ENCODE measurements at places on chromosomes 5 and 9. TPM values are rescaled to one million over a fixed set of nuclear protein-coding genes. Genes with fewer than 3 reads are reported as not detected.

Gene RLN2
- total RNA-seq, result 4.7 TPM

Gene HK3
- total RNA-seq, result not detected

Gene TAL2
- total RNA-seq, result 0.65 TPM

Gene IFNA8
- total RNA-seq, result not detected

Gene DAP
- 44.4 TPM for total RNA-seq

Gene LARP1
- total RNA-seq, result 409 TPM

Gene BHMT
- total RNA-seq, result 1.6 TPM

Gene PRRT1B
- 1.1 TPM for total RNA-seq

Gene TNFAIP8
- 17.8 TPM for total RNA-seq

Gene GRIA1
- 1.1 TPM for total RNA-seq

Gene RASGEF1C
- 0.61 TPM for total RNA-seq

Gene PCDHGB1
- 3.9 TPM for total RNA-seq

Gene DMRT2
- 0.93 TPM for total RNA-seq

Gene ZNF658
- 5.4 TPM for total RNA-seq

Gene APBA1
- total RNA-seq, result 1.1 TPM

Gene DBN1
- 325 TPM for total RNA-seq

Gene LSM11
- total RNA-seq, result 3.9 TPM

Gene FGF18
- total RNA-seq, result 0.63 TPM

Gene TSSK1B
- not detected for total RNA-seq

Gene DTWD2
- total RNA-seq, result 17.1 TPM

Gene AMBP
- 3.0 TPM for total RNA-seq

Gene IRX2
- total RNA-seq, result 47.5 TPM

Gene RNF130
- 65.1 TPM for total RNA-seq

Measured in H1 (cell line).